ENCODE measurements at places on chromosomes 12 and 14.

- DNase-seq = no peak
Measured at GRCh38 chr14:60061371-60061770, 30.4 kb upstream of the PCNX4 start.

DNA sequence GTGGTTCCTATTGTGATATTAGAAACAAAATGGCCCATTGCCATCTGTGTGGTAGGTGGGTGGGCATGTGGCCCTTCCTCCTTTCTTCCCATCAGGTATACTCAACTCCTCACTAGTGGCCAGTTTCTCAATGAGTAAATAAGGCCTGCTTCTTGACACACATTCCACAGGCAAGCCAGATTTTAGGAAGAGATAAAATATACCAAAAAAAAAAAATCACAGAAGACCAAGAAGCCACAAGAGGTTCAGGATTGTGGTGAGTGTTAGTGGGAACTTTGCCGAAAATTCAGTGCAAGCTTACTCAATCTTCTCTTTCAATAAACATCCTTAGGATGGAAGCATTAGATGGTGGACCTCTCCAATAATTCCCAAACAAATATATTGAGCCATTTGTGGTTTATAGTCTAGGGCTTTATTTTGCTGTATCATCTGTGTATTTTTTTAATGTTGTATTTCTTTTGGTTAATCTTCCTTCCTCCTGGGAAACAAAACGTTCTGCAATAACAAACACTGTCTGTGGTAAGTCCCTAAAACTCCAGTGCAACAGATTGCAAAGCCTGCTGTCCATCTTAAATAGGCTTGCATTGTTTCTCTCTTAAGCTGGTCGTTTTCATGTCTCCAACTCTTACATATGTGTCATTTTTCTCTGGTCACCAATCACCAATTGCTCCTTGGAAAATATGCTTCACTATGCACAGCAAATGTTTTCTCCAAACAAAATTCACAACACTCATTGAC, 289.9 kb upstream of the KITLG start:
- no peak for DNase-seq

- no peak for DNase-seq
Measured at GRCh38 chr12:76033081-76034011, 1.8 kb upstream of the PHLDA1 start.

GRCh38 chr12:34391771-34392581, 369.7 kb downstream of the ALG10 start:
- DNase-seq = no peak

DNA sequence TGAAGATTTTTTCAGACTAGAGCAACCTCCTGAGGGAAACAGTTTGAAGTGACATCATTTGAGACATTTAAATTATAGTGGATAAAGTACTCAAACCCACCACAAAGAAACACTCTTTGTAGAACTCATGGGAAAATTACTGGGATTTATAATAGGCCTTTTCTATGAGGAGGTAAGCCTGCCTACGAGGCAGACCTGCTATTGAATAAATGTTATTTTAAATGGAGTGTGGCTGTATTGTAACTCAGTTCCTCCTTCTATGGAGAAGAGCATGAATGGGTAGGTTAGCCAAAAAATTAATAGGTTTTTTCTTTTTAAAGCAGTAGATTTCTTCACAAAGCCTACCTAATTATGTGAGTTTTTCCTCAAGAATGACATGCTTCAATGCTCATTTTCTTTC, 63.7 kb upstream of the PLEKHA5 start:
- no peak for DNase-seq

GRCh38 chr12:64813723-64814122, 10.7 kb upstream of the TBC1D30 start:
- no peak for DNase-seq

DNA sequence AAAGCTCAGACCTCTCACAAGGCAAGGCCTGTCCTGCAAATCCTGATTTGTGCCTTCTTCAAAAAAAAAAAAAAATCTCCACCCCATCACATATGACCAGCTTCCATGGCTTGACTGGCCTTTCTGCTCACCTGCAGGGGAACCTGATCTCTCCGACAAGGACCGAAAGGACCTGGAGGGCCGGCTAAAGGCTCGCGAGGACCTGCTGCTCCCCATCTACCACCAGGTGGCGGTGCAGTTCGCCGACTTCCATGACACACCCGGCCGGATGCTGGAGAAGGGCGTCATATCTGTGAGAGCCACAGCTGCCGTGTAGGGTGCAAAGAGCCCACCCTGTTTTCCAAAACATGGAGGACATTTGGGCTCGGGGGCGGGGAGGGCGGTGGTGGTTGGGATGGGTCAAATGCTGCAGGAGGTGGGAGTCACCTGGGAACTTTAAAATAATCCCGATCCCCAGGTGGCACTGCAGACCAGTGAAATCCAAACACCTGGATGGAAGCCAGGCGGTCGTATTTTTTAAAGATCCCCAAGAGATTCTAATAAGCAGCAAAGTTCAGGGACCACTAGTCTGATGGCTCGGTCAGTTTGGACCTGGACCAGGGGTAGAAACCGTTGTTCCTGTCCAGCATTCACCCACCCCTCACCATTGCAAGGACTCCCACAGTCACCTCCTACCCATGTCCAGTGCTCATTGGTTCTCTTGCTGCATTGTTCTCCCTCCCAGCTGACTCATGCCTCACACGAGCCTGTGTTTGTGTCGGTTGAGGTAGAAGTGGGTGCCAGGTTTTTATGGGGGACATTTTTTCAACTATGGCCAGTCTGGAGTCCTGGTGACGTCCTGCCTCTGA, 44.8 kb downstream of the FOXN4 start:
- DNase-seq = peak; percentile 37

DNA sequence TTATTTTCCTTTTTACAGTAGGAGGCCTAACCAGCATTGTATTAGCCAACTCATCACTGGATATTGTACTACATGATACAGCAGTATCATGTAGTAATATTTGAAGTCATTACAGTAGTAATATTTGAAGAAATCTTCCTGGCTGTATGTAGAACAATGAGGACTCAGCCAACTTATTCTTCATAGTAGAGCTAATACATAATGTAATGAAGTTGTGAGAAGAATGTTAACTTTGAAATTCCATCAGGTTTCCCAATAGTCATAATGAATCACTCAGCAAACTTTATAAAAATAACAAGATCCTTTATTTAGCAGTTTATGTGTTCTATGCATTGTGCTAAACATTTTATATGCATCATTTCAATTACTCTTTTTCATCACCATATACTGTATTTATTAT, 61.8 kb downstream of the LRRK2 start:
- DNase-seq = no peak

- DNase-seq = no peak
Measured at GRCh38 chr12:129873833-129874208, 30.0 kb downstream of the TMEM132D start.

DNA sequence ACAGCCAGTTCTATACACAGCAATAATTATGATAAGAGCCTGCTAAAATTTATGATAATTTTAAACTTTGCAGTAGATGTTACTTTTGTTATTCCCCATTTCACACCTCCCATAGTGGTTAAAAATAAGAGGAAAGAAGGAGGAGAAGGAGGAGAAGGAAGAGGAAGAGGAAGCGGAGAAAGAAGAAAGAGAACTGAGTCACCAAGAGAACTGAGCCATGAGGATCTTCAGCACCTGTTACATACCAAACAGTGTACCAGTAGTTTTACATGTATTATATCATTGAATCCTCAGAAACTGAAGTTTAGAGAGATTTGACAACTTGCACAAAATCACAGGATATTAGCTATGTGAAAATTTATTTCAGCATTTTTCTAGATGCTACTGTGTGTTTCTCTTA, 3.9 kb downstream of the CD163 start:
- DNase-seq = no peak

DNA sequence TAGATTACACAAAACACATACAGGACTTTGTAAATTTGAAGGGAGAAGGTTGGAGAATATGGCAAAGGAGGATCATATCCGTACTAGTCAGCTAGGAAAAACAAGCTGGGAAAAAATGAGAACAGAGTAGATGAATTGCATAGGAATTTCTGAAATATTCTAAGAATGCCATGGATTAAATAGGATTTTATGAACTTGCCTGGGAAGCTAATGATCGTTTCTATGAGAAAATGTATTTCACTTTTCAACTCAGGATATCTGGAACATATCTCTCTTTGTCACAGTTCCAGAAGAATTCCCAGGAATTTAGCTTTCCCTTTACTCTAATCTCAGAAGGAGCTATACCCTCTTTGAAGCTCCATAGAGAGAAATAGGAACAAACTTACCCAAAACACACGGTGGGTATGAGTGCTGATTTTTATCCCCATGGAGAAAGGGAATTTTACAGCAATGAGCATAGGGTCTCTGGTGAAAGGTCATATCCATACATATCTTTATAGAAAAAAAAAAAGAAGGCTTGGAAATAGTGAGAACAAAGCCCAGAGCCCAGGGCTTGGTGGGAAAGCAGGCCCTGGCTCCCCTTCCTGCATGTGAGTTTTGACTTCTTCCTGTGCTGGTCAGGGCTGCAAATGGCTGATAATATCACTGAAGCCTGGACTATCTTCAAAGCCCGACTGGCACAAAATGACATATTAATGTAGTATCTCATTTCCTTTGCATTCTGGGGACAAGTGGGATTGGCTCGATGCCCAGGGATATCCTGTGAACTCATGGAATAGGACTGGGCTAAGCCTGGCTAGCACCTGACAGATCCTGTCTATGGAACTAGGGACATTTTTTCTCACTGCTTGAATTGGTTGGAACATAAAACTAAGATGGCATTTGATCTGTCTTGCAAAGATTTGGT, 136.3 kb downstream of the AEBP2 start:
- no peak for DNase-seq

DNA sequence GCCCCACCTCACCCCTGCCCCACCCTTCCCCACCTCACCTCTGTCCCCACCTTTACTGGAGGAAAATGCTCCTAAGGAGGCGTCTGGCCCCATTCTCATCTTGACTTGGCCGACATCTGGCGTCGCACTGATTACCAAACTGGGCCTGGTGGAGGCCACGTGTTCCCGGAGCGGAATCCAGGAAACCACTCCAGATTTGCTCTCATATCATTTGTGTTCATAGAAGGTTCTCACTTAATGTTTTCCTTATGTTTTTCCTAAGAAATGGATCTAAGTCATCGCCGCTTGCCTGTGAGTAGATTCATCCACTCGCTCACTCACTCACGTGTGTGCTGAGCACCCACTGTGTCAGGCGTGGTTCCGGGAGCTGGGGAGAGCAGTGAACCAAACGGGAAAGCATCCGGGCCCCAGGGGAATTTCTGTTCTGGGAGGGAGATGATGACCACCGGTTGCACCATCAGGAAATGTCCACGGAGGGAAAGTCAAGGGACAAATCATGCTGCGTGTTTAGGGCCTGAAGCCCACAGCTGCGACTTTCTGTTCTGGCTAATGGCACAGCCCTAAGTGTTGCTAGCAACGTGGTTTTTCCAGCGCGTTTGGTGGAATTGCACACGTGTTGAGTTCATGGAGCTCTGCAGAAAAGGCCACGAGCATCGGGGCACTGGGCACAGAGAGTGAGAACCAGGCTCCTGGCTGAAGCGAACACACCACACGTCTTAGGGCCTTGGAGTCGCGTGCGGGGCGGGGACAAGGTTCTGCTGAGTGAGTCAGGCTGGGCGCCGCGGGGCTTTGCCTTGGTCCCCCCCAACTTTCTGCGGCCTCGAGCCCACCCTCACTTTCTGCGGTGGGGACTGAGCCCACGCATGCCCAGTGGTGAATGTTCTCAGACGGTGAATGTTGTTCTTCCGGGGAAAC, 57.7 kb downstream of the ADGRD1 start:
- no peak for DNase-seq

DNA sequence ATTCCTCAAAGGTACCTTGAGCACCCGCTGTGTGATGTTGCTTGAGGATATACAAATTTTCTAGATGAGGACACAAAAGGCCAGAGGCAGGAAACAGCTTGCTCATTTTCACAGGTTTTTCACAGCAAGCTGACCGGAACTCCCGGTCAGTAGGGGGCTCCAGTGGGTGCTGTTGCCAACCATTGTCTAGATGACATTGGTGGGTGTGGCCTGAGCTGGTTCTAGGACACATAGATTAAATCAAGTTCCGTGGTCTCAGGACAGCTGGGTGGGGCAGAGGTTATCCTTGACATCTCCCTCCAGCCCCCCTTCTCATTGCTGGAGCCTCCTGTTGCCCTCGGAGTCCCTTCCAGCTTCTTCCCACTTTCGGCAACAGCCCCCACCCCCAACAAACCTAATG, 153.6 kb upstream of the FKBP4 start:
- no peak for DNase-seq

DNA sequence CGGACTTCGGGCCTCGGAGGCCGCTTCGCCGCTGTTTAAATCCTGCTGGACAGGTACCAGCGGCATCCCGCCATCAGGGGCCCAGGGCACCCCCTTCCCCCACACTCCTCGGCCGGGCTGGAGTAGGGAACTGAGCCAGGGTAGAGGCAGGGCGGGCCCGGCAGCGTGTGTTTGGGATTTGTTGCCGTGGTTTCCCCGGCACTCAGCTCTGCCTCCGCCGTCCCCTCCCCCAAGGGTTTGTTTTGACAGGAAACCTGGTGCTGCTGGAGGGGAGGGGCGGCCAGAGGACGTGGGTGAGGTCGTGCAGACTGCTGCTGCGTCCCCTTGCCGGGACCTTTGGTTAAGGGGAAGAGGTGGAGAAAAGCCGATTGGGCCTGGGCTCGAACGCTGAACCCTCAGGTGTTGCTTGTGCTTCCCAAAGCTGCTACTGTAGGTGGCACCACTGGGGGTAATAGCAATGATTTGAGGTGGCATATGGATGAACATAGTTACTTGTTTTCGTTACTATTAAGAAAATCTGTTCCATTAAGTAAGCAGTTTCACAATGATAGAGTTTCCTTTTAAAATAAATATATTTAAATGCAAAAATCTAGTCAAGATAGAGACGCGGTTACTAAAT, 778 bp downstream of the TCP11L2 start:
- peak; percentile 94 for DNase-seq

DNA sequence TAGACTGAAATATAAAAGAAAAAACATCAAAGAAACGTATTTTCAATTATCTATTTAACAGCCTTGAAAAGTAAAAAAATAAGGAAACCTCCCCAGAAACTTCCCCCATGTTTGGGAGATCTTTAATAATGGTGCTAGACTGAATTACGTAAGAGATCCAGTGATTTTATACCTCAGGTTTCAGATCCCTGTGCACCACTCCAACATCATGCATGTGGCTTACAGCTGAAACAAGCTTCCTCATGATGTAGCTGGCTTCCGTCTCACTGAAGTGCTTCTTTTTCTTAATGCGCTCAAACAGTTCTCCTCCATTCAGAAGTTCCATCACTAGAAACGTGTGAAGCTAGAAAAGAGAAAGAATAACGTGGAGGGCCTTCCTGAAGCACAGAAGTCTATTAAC, 78.0 kb upstream of the TTC7B start:
- no peak for DNase-seq

- no peak for DNase-seq
Measured at GRCh38 chr14:49014476-49014875, 571.7 kb downstream of the RPS29 start.

- DNase-seq = no peak
Measured at GRCh38 chr12:106308121-106308520, 5.6 kb downstream of the TCP11L2 start.

Data from CD4-positive, alpha-beta T cell treated with Interleukin-21 for 1 hour (primary cell).